ENCODE measurements at places on chromosomes 1 and 21.

- no peak for DNase-seq
Measured at GRCh38 chr21:25551569-25551968, 55.7 kb downstream of the MRPL39 start.

- no peak for DNase-seq
Measured at GRCh38 chr1:94299627-94300553, 62.5 kb upstream of the ARHGAP29 start.

DNA sequence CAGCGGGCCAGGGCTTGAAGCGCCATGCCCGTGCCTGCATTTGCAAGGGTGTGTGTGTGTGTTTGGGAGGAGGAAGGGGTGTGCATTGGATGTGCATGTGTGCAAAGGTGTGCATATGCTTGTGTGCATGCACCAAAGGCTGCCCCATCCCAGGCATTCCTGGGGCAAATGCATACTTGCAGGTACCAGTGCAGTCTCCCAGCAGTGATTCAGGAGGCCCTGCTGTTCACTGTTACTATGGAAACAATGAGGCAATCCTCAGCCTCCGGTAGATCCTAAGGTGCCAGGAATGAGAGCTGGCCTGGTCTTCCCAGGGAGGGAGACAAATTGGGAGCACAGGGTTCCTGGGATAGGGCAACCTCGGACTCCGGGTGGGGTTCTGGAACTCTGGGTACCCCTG, 7.5 kb upstream of the FNDC5 start:
- DNase-seq: no peak

- no peak for DNase-seq
Measured at GRCh38 chr1:208928349-208929010, 655.0 kb upstream of the CAMK1G start.

GRCh38 chr1:27397110-27397509, 4.7 kb downstream of the GPR3 start:
- no peak for DNase-seq

- DNase-seq: no peak
Measured at GRCh38 chr1:231935856-231936255, 309.3 kb downstream of the DISC1 start.

GRCh38 chr1:31417148-31417547, 4.1 kb downstream of the SERINC2 start:
- DNase-seq: no peak

GRCh38 chr1:75797273-75797588, 549 bp downstream of the MSH4 start:
- no peak for DNase-seq

DNA sequence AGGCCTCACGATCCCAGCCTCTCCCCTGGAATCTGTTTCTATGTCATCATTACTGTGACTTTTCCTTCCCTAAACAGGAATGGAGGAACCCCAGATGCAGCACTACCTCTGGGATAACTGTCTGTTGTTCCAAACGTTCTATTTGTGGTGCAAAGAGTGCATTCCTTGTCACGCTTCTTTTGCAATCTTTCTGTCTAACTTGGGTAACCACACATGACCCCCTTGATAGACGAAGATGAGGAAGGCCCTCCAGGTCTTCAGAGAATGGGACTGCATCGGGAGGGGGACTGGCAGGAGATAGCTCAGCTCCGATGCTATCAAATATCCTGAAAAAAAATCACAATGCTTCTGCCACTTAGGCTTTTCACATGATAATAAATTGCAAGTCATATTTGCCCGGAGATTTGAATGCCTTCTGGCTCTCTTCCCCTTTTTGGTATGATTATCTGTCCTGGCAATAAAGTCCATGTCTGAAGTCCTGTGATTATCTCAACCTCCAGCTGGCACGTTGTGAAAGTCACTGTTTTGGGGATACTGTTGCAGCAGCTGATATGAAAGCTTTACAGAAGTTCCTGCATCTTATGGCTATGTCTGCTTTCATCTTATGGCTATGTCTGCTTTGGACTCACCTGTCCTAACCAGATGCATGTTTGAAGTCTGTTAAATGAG, 148.7 kb upstream of the LMO4 start:
- no peak for DNase-seq

- no peak for DNase-seq
Measured at GRCh38 chr1:109151146-109151990, 37.5 kb downstream of the ELAPOR1 start.
